ENCODE measurements at places on chromosomes 16 and 17. TPM values are rescaled to one million over a fixed set of nuclear protein-coding genes. Genes with fewer than 3 reads are reported as not detected.
A peak's percentile ranks its signal among the peaks of the same experiment; 100 is the strongest.

PRSS33 gene
- not detected for polyA plus RNA-seq

GNAO1 gene
- 0.07 TPM for polyA plus RNA-seq

FLYWCH2 gene
- polyA plus RNA-seq = 66.3 TPM

CBFA2T3 gene
- not detected for polyA plus RNA-seq

PIPOX gene
- 0.43 TPM for polyA plus RNA-seq

DNA sequence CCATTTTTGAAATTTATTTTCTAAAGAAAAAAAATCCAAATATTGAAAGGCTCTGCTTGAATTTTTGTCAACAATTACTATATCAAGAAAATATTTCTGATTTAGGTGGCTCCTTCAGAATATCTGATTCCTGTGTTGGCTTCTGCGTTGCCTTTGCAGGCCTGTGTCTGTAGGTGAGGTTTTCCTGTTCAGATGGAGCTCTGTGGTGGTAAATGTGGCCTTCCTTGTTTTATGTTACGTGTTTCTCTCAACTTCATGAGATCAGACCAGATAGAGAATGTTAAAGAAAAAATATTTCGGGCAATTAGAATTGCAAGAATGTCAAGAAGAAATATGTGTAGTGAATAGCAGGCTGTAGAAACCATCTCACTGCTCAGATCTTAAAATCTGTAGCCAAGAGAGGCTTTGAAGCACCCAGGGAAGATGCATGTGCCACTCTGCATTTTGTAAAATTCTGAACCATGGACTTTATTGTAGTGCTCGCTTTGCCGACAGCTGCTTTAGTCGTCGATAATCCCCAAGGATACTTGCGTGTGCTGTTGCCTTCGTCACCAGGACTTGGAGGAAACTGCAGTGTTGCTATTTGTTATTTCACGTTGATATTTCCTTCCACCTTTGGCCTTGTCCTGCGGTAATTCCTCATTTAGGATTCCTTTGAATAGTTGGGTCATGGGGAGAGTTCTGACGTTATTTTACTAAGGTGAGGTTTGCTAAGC, 69.9 kb downstream of the RPTOR start:
- no peak for DNase-seq

- DNase-seq = peak; percentile 80
Measured at GRCh38 chr17:7354262-7354843, 603 bp upstream of the TMEM95 start.

- DNase-seq = no peak
Measured at GRCh38 chr16:57887711-57888110, 83.2 kb downstream of the CNGB1 start.

- DNase-seq = no peak
Measured at GRCh38 chr16:2071454-2072202, 23.8 kb downstream of the TSC2 start.

DNA sequence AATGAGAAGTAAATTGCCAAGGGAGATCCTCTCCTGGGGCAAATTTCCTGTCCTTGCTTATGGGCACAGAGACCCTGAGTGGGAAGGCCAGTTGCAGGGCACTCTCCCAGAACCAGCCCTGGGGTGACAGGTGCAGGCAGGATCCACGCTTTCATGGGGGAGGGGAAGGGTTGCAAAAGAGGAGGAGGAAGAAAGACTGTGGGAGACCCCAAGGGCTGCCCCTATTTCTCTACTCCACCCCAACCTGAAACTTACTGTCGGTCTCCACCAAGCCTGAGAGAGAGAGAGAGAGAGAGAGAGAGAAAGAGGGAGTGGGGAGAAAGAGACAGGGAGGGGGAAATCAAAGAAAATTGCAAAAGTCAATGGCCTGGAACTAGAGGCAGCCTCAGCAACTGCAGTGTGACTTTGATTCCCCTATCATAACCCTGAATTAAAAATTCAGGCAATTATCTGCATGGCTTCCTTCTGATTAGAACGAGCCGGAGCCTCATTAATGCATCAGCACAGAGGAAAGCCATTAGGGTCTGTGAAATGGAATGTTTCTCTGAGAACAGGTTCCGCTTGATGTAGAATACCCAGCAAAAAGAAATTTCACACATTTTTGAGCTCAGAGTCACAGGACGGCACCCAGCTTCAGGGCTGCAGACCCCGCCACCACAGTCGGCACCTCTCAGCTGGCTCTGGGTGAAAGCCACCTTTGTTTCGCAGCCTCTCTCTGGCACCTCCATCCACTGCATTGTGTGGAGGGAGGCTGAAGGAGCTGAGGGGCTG, 45.1 kb upstream of the HNF1B start:
- DNase-seq = no peak

DNA sequence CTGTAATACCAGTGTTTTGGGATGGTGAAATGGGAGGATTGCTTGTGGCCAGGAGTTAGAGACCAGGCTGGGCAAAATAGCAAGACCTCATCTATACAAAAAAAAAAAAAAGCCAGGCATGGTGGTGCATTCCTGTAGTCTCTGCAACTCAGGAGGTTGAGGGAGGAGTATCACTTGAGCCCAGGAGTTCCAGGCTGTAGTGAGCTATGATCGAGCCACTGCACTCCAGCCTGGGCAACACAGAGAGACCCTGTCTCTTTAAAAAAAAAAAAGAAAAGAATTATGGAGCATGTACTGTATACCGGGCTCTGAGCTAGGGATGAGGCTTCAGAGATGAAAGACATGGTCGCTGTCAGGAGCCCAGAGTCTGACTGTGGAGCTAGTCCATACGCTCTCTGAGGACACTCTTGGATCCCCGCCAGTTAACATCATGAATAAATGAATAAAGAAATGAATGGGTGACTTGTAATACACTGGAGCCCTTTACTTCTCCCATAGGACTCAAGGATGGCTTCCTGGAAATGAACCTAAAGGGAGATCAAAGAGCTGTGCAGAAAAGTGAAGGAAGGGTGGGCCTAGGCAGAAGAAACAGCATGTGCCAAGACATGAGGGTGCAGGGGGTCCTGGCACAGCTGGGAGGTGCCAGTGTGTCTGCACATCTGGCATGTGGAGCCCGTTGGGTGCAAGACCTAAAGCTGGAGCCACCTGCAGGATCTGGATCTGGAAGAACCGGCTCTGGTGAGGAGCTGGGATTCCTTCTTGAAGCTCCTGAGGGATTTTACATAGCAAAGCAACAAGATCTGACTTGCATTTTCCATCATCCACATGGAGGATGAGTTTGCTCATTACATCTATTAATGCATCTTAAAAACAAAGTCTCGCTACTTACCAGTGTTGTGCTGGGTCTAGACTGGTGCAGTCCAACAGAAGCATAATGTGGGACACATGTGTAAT, 120.4 kb downstream of the IRX3 start:
- no peak for DNase-seq
